ENCODE measurements at places on chromosomes 5 and 9.

- DNase-seq, result peak; percentile 83
Observed at GRCh38 chr9:109238655-109239054, 71.6 kb upstream of the FRRS1L start.

- DNase-seq, result no peak
Observed at GRCh38 chr5:129461711-129462332, 1.7 kb downstream of the ADAMTS19 start.

- no peak for DNase-seq
Observed at GRCh38 chr5:27908341-27908740, 870.0 kb upstream of the CDH9 start.

DNA sequence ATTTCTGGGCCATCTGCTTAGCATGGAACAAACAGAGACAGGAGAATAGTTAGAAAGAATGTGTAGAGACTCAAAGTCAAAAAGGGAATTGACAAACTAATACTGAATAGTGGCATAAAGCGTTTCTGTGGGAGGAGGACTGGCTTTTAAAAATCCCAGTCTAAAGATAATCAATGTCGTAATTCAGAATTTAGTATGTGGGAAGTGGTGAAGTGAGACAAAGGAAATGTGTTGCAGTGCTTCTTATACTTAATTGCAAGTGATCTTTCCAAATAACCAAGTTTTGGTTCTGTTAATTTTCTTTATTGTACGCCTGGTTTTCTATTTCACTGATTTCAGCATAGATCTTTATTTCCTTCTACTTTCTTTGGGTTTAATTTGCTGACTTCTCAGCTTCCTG, 133.2 kb downstream of the ENTREP1 start:
- DNase-seq, result no peak

DNA sequence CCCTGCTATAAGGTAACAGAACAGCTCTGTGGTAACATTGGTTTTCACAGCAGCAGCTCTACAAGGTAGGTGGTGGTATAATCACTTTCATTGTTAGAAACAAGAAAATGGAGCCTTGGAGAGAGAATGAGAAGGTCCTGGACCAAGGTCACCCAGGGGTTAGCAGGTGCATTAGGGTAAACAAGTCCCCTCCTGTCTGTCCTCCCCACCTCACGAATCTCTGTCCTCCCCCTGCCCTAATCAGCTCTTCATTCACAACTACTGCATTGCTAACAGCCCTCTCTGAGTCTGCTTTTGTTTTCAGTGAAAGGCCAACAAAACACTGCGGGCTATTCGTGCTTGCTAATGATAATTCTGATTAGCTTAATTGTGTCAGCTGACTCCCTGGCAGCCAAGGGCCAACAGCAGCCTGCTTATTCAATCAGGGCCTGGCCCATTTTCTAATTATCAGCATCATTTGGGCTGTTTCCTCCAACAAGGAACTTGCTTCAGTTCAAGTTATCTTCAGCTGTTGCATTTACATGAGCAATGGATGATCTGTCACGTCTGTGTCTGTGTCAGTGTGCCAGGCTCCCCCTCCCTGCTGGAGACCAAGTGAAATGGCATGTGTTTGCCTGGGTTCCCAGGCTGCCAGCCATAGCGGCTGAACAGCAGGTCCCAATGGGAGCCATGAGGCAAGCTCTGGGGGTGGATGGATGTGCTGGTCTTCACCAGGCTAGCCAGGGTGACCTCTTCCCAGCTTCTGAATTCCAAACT, 56.7 kb upstream of the EQTN start:
- DNase-seq, result peak; percentile 39

DNA sequence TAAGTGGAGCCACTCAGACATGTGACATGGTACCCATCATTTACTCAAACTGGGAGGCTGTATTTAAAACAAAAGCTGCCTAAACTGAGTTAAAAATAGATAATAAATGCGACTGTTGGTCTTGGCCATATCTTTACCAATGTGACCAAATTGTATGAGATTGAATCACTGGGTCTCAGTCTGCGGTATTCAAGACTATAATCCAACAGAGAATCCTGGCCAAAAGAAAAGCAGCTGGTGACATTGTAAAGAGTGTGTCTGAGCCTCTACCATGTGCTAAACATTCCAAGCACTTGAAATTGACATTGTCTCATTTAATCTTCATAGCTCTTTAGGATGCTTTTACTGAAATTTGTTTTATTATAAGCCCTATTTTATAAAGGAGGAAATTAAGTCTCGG, 282.6 kb downstream of the ZNF608 start:
- DNase-seq, result no peak

GRCh38 chr5:160923936-160924710, 72.1 kb upstream of the ATP10B start:
- no peak for DNase-seq

DNA sequence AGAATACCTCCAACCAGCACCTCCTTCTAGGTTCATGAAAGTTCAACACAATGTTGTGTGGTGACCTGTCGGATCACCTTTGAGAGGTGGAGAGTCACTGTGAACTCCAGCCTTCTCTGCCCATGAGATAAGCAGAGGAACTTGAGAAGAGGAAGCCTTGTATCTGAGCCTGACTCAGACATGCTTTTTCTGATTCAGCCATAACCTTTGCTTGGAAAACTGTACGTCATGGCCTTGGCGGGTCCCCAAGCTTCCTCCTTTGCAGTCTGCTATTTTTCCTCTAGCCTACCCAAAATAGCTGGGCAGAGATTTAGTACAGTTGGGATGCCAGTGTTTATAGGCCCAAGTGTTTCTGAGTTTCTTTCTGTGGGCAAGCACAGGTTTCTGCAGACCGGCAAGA, 274.7 kb downstream of the CETN3 start:
- DNase-seq, result peak; percentile 63

- peak; percentile 24 for DNase-seq
Observed at GRCh38 chr9:123375469-123376132, 19.6 kb downstream of the CRB2 start.

DNA sequence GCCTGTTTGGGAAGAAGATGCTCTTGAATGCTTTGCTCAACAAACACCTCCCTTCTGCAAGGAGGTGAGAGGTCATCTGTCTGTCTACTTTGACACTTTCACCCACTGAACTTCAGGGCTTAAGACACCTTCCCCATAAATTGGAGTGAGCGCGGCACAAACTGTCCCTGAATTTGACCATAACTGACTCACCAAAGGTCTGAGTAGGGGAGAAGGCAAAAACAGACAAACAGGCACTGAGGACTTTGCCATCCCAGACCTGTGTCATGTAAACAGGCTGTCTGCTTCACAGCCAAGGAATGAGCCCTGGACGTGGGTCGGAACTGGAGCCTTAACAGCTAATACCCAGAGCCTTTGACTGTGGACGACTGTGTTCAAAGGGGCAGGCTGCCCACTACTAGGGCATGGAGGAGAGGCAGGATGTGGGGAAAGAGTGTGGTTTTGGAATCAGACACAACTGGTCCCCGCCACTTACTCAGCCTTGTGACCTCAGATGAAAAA, 320.9 kb upstream of the KLF4 start:
- peak; percentile 45 for DNase-seq

GRCh38 chr9:107759009-107759822, 269.6 kb upstream of the KLF4 start:
- DNase-seq, result no peak

GRCh38 chr9:80437825-80438224, 866.1 kb downstream of the TLE4 start:
- DNase-seq, result no peak

DNA sequence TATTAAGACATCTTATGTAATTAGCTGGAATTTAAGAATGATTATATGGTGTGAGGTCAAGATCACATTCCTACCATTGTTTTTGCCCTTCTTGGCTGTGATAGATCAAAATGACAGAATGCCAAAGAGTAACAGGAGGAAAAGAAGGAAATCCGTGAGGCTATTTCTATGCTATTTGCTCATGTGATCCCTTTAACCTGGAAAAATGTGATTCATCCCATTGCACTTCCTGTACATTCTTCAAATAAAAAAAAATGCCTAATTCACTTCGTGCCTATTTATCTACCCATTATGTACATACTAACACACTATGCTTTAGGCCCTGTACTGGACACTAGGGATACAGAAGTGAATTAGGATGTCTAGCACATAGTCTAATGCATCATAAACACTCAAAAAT, 154.1 kb upstream of the PAPPA start:
- peak; percentile 44 for DNase-seq

- DNase-seq, result no peak
Observed at GRCh38 chr5:78545406-78545805, 103.2 kb downstream of the LHFPL2 start.

Measured in GM23248 (cell line).